ENCODE measurements at places on chromosomes 11 and 22.

DNA sequence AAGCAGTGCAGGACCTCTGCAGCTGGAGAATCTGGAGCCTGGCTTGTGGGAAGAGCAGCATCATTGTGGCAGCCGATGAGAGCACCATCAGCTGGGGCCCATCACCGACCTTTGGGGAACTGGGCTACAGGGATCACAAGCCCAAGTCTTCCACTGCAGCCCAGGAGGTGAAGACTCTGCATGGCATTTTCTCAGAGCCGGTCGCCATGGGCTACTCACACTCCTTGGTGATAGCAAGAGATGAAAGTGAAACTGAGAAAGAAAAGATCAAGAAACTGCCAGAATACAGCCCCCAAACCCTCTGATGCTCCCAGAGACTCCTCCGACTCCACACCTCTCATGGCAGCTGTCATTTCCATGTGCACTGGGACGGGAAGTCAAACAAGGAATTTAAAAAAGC is 35.6 kb downstream of the ASRGL1 start:
- no peak for DNase-seq

DNA sequence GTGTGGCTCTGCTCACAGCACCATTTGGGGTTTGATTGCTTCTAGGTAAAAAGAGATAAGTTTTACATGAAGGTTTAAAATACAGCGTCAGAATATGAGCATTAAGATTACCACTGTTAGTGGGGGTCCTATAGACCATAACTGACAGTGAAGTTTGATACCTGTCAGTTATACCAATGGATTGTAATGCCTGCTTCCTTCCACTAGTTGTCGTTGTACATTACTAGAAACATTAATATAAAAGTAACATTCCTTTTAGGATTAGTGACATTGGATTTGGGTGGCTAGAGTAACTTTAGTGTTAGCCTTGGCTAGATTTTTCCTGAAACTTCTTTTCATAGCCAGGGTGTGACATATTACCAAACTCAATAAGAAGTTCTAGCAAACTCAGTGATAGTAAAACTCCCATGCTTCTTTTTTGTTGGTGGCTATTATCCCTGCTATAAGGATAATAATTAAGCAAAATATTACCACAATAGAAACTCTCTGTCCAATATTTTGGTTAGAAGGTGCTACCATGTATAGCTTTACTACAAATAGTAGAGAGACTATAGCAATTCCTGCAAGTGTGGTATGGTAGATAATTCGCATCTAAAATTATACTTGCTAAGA is 57.1 kb downstream of the FAM181B start:
- DNase-seq, result no peak

DNA sequence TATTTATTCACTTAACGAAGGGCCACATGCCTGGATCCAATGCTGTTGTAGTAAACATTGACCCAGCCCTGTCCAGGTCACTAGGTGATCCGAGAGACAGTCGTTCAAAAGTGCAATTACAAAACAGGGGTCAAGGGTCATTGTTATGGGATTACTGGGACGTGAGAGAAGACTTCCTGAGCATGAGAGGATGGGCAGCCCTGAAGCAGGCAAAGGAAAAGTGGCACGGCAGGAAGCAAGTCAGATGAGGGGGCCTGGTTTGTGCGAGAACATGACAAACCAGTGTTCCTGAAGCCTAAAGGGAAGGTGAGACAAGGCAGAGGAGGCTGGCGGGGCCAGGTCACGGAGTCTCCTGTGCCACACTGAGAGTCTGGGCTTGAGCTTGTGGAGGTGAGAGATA is 15.8 kb upstream of the MMP20 start:
- no peak for DNase-seq

DNA sequence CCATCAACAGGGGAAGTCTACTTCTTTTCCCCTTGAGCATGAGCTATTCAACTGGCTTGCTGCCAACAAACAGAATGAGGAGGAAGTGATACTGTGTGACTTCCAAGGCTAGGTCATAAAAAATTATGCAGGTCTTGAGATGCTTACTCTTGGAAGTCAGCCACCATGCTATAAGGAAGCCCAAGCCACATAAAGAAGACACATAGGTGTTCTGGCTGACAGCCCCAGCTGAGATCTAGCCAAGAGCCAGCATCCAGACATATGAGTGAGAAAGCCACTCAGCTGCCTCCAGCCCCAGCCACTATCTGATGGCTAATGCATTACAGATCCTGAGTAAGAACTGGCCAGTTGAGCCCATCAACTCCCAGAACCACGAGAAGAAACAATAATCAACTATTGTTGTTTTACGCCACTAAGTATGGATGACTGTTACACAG is 31.0 kb upstream of the PPP2R1B start:
- no peak for DNase-seq

GRCh38 chr11:122743949-122744348 is 88.4 kb downstream of the UBASH3B start:
- no peak for DNase-seq

- DNase-seq, result no peak
These were observed 667.0 kb downstream of the NTM start for GRCh38 chr11:132037467-132037862.

GRCh38 chr11:5666402-5666793 is 18.5 kb downstream of the TRIM5 start:
- DNase-seq, result no peak

GRCh38 chr11:43690929-43691725 is 10.6 kb downstream of the HSD17B12 start:
- no peak for DNase-seq

GRCh38 chr11:85495918-85496317 is 131.2 kb downstream of the DLG2 start:
- DNase-seq, result no peak

GRCh38 chr22:29352778-29353177 is 35.6 kb downstream of the AP1B1 start:
- no peak for DNase-seq

GRCh38 chr11:135023499-135023898 is 611.5 kb upstream of the B3GAT1 start:
- DNase-seq, result no peak

- DNase-seq, result no peak
These were observed 1.1 kb downstream of the HYOU1 start for GRCh38 chr11:119055901-119056300.

DNA sequence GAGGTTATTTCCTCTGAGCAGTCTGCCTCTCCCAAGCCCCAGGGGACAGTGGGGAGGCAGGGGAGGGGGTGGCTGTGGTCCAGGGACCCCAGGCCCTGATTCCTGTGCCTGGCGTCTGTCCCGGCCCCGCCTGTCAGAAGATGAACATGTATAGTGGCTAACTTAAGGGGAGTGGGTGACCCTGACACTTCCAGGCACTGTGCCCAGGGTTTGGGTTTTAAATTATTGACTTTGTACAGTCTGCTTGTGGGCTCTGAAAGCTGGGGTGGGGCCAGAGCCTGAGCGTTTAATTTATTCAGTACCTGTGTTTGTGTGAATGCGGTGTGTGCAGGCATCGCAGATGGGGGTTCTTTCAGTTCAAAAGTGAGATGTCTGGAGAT is 3.1 kb downstream of the PIM3 start:
- DNase-seq, result no peak

DNA sequence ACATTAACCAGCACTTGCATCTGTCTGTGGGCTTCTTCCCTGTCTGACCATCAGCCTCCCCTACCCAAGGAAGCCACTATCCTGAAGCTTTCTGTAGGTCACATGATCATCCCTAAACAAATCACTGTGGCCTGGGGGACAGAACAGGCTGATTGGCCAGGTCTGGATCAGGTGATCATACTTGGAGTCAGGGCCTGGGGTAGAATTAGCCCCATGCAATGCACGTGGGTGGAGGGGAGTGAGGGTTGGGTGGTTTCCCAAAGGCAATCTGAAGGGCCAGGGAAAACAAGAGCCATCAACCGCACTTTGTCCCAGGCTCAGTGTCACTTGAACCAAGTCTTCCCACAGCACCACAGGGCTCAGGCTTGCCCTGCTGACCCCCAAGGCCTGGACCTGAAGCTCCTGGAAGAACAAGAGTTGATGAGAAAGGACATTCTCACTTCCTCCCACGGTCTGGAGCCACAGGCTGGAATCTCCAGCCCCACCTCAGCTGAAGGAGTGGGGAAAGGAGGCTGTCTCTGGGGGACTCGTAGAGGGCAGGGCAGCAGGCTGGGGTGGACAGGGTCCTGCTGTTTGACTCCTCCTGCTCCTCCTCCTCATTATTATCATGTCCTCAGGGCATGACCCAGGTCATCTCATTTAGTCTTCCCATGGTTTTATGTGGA is 31.5 kb upstream of the TSPAN18 start:
- peak; percentile 45 for DNase-seq

DNA sequence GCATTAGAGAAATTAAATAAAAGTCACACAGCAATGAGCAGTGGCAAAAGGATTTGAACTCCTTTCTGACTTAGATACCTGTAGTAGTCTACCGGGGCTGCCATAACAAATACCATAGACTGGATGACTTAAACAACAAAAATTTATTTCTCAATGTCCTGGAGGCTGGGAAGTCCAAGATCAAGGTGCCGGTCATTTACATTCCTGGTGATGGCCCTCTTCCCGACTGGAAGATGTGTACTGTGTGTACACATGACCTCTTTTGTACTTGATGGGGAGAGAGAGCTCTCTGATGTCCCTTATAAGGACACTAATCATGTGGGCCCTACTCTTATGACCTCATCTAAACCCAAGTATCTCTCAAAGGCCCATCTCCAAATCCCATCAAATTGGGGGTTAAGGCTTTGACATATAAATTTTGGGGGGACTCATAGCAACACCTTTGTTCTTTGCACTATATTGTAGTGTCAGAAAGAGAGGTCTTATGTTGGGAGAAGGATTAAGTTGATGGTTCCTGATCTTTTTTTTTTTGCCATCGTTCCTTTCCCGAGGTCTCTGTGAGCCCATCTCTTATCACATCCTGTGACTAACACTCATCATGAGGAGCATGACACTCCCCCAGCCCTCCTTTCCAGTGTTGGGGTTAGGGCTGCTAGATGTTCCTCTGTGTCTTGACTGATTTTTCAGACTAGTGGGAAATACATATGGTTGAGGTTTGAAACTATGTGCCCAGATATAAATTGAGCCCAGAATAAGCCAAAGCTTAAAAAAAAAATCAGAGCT is 104.3 kb downstream of the TRAF6 start:
- DNase-seq, result no peak

- no peak for DNase-seq
These were observed 899.2 kb upstream of the API5 start for GRCh38 chr11:42412590-42412989.

GRCh38 chr11:32851251-32851650 is 21.5 kb downstream of the PRRG4 start:
- no peak for DNase-seq

- no peak for DNase-seq
These were observed 43.4 kb upstream of the MICAL2 start for GRCh38 chr11:12066799-12067508.

DNA sequence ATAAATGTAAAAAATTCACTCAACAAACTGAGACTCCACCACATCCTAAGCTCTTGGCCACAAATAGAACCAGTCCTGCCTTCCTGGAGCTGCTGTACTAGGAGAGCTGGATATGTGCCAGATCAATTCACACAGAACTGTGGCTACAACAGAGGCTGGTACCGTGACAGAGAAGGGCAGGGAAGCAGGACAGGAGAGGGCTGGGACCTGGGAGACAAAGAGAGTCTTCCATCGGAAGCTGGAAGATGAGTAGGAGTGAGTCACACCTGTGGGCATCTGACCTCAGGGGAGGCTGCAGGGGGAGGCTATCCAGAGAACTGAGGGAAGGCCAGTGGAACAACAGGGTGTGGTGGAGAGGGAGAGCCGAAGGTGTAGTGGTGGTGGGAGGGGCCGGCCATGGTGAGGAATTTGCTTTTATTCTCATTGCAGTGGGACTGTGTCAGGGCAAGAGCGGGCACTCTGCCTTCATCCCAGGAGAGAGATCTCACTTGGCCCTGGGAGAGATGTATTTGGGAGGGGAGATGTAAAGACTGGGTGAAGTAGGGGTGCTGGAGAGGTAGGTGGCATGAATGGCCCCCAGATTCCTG is 1.9 kb upstream of the LTBP3 start:
- no peak for DNase-seq

DNA sequence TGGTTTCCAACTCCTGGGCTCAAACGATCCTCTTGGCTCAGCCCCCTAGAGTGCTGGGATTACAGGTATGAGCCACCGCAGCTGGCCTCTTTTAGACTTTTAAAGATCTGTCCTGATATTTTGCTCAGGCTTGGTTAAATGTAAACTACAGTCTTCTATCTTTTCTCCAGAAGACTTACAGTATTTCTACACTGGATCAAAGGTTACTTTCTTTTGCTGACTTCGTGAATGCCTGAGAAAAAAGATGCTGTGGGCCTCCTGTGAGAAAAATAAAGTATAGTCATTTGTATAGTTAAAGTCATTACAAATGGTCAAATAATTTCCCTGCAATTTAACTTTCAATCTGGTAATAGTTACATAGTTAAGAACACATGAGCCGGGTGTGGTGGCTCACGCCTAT is 19.6 kb downstream of the DEPDC5 start:
- DNase-seq, result no peak

- DNase-seq, result no peak
These were observed 7.1 kb upstream of the MGAT3 start for GRCh38 chr22:39449708-39450107.

DNA sequence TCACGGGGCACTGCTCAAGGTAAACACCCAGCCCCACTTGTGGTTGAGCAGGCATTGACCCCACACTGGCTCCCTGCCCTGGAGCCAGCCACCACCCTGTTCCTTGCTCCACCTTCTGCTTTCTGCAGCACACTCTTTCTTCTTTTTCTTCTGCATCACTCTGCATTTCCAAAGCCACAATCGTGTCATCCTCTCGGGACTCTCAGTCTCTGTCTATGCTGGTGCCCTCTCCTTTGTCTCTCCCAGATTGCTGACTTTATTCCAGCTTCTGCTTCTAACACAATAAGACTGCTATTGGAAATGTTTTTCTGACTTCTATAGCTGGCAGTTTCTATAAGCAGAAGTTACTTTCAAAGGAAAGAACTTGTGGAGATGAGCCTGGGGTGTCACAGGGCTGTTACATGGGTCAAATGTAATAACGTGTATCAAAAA is 14.4 kb downstream of the GRAP2 start:
- DNase-seq, result no peak

DNA sequence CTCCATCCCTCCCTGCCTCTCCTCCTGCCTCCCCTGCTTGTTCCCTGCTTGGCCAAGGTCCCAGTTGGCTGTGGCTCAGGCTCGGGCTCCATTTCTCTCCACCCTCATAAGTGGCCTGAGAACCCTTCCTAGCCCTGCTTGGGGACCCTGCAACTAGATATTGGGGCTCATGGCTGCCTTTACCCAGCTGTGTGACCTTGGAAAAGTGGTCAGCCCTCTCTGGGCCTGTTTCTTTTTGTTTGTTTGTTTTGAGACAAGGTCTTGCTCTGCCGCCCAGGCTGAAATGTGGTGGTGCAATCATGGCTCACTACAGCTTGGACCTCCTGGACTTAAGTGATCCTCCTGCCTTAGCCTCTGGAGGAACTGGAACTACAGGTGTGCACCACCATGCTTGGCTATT is 20.3 kb upstream of the CABP2 start:
- DNase-seq, result no peak

GRCh38 chr11:87926250-87926970 is 248.8 kb downstream of the RAB38 start:
- peak; percentile 12 for DNase-seq

- DNase-seq, result no peak
These were observed 123.3 kb downstream of the METTL15 start for GRCh38 chr11:28231475-28231874.

Measured in SK-N-DZ (cell line).